ENCODE measurements at places on chromosomes 3 and 15.
A peak's percentile ranks its signal among the peaks of the same experiment; 100 is the strongest.

- no peak for DNase-seq
Measured at GRCh38 chr3:129045675-129046036, 14.9 kb upstream of the GP9 start.

GRCh38 chr15:40379853-40380252 lies 2.7 kb upstream of the KNSTRN start:
- no peak for DNase-seq

- no peak for DNase-seq
Measured at GRCh38 chr3:59406943-59407342, 357.1 kb upstream of the CFAP20DC start.

DNA sequence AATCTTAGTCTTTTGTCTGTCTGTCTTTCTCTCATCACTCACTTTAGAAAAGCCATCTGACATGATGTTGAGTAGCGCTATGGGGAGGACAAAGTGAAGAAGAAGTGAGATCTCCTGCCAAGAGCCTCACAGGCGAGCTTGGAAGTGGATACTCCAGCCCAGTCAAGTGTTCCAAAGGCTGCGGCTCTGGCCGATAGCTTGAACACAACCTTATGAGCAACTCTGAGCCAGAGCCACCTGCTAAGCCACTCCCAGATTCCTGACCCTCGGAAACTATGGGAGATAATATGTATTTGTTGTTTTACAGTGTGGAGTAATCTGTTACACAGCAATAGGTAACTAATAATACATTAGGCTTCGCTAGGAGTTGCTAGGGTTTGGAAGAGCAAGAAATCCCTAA lies 76.2 kb downstream of the MB21D2 start:
- DNase-seq: peak; percentile 57

DNA sequence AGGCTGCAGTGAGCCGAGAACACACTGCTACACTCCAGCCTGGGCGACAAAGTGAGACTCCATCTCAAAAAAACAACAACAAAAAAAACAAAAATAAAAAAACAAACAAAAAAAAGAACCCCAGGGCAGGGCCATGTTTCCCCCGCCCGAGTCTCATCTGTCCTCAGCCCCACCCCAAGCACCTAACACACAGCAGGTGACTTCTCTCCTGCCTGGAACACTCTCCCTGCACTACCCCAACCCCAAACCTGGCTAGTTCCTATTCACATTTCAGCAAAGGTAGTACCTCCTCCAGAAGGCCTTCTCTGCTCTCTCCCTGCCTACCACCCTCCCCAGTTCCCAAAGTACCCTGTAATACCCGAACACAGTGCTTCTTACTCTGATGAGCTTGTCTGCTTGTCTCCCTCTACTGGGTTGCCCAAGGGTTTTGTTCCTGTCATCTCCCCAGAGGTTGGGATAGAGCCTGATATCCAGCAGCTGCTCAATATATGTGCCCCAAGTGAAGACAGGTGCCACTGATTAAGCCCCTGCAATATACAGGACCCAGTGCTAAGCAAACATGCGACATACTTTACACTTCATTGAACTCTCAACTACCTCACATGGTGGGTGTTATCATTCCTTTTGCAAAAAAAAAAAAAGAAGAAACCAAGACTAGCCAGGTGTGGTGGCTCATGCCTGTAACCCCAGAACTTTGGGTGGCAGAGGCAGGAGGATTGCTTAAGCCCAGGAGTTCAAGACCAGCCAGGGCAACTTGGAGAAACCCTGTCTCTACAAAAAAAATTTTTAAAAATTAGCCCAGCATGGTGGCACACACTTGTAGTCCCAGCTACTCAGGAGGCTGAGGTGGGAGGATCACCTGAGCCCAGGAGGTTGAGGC lies 103.6 kb downstream of the DAPK2 start:
- peak; percentile 18 for DNase-seq

GRCh38 chr3:122055215-122055614 lies at the start of gene CD86:
Gene CD86 (plus strand): TSS chr3:122055362. CDS start chr3:122055490, 128 bp downstream.
- no peak for DNase-seq

DNA sequence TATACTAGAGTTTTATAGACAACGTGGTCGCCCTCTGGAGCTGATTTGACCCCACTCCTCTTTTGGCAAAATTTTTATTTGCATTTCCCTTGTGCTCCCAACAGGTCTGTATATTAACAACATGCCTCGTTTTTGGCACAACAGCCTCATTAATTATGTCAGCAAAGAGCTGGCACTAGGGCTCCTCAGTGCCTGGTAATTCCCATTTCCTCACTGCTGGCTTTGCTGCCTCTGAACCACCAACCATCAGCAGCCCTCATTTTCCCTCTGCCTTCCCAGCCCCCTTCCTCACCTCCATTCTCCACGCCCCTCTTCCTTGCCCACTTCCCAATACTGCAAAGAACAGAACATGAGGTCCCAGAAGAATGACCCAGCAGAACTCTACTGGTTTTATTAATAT lies 204.8 kb downstream of the ABHD5 start:
- DNase-seq: no peak

DNA sequence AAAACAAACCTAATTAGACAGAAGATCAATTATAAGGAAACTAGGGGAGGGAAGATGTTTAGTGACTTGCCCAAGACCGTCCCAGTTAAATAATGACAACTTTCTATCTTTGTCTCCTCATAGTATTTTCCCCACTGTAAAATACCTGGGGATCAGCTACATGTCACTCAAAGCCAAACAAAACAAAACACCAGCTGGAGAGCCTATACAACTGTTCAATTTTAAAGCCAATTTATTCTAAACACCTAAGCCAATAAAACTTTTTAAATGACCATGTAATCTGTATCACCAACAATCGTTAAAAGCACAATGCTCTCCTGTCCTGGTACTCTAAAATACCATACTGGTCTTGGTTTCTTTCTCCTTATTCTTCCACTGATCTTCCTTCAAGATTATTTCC lies 168.4 kb downstream of the STAG1 start:
- DNase-seq: no peak

- no peak for DNase-seq
Measured at GRCh38 chr3:176839901-176840300, 357.4 kb downstream of the TBL1XR1 start.

DNA sequence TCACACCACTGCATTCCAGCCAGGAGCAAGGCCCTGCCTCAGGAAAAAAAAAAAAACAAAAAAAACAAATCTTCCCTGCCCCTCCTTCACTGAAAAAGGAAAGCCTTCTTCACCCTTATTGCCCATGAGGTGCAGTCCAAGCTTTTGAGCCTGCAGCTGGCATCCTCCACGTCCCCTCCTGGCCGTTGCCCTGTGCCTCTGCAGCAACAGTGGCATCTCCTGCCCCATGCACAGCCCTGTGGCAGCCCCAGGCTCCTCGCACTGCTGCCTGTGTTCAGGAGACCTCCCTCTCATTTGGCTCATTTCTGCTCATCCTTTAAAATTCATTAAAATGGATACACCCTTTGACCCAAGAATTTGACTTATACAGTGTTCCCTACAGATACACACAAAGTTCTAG lies 72.7 kb upstream of the PLXNA1 start:
- DNase-seq: no peak

Measured in NCI-H1417 (cell line).